NCI-H1417 treated with DMSO at 0.1 percent for 48 hours (cell line): ENCODE measurements at places on chromosomes 11 and 22.

DNA sequence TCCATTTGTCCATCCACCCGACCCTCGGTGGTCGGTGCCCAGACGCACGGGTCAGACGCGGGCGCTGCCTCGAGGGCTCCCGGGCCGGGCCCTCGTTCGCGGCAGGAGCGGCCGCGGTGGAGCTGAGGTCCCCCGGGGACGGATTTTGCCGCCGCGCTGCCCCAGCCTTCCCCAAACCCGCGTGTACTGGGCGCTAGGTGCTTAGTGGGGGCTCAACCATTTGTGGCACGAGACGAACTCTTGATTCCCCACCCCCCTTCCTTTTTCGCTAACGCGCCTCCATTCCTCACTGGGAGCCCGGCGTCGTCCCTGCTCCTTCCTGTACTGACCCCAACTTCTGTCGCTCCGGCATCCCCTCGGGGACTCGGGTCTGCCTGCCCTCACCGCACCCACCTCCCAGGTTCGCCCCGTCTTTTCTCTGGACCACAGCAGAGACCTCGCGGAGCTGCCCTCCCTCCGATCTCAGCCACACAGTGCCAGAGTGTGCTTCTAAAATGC lies 789 bp upstream of the CBX7 start:
- DNase-seq = no peak

- no peak for DNase-seq
Measured at GRCh38 chr11:76443268-76443980, 1.4 kb upstream of the EMSY start.

DNA sequence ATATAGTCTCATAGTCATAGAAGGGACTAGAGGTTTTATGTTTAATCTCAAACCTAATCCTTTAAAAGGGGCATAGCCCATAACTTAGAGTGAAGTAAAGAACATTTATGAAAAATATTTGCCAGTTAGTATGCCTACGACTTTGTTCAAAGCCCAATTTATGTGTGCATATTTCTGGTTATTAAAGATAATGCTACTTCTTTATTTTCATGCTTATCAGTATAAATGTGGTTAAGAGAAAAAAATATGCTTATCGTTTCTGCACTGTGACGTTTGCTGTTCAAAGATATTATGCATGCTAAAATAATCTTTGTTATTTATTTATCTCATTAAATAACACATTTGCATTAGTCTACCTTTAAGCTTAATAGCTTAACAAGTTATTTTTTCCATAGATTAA lies 343.9 kb downstream of the DYNC2H1 start:
- DNase-seq = no peak

DNA sequence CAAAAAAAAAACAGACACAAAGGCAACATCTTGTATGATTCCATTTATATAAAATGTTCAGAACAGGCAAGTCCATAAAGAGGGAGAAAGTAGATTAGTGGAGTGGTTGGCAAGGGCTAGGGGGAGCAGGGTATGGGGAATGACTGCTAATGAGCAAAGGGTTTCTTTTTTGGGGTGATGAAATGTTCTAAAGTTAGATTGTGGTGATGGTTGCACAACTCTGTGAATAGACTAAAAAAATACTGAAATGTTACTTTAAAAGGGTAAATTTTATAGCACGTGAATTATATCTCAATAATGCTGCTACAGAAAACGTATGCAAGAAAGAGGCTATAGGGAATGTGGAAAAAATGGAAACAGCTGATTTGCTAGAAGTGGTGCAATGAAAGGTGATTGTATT lies 155.1 kb downstream of the TENM4 start:
- no peak for DNase-seq

- DNase-seq = no peak
Measured at GRCh38 chr11:19018901-19019300, 41.6 kb downstream of the MRGPRX2 start.

DNA sequence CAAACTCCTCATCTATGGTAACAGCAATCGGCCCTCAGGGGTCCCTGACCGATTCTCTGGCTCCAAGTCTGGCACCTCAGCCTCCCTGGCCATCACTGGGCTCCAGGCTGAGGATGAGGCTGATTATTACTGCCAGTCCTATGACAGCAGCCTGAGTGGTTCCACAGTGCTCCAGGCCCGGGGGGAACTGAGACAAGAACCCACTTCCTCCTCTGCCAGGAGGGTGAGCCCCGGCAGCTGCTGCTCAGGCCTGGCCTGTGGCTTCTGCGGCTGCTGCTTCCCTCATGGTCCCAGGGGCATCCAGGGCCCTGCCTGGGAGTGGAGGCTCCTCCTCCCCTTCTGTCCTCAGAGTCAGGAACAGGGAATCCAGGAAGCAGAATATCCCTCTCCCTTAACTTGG lies 98.4 kb downstream of the ZNF280B start:
- no peak for DNase-seq

GRCh38 chr11:80520507-80520887 lies 1079.7 kb upstream of the TENM4 start:
- no peak for DNase-seq

DNA sequence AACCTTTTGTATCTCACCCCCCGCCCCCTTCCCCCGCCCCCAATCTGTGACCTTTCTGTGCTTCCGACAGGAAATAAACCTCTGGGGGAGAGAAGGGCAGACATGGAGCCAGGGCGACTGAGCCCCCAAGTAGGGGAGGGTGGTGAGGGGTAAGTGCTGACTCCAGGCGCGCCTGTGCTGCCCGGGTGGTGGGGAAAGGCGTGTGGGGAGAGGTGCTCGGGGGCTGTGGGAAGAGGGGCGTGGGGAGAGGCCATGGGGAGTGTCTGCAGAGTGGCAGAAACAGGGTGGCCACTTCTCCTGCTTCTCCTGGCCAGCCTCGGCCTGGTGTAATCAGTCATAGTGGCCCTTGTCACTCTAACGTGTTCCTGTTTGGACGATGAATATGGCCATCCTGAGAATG lies 8.0 kb downstream of the SLC16A8 start:
- no peak for DNase-seq

GRCh38 chr11:96282625-96283220 lies 60.3 kb downstream of the MAML2 start:
- DNase-seq = no peak

- no peak for DNase-seq
Measured at GRCh38 chr11:37352485-37352884, 754.4 kb upstream of the RAG2 start.

- DNase-seq = no peak
Measured at GRCh38 chr11:16960250-16960649, 54.0 kb downstream of the PLEKHA7 start.

- DNase-seq = no peak
Measured at GRCh38 chr11:60310407-60310998, 16.6 kb upstream of the MS4A6E start.

GRCh38 chr11:77093056-77093891 lies 9.4 kb upstream of the OMP start:
- no peak for DNase-seq

DNA sequence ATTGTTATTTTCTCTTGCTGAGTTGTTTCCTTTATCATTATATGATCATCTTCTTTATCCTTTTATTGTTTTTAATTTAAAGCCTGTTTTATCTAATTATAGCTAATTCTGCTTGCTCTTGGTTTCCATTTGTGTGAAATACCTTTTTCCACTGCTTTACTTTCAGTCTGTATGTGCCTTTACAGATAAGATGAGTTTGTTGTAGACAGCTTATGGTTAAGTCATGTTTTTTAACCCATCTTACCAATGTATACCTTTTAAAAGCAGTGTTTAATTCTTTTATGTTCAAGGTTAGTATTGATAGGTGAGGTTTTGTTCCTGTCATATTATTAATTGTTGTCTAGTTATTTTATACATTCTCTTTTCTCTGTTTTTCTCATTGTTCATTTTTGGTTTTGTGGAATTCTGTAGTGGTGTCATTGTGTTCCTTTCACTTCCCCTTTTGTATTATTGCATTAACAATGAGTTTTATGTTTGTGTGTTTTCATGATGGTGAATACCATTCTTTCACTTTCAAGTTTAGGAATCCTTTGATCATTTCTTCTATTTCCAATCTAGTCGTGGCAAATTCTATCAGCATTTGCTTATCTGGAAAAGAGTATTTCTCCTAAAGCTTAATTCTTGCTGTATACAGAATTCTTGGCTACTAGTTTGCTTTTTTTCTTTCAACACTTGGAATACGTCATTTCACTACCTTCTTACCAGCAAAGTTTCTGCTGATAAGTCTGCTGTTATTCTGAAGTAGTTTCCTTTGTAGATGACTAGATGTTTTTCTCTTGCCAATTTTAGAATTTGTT lies 21.8 kb downstream of the OR5AN1 start:
- no peak for DNase-seq

GRCh38 chr11:59281177-59281576 lies 68.5 kb upstream of the MPEG1 start:
- no peak for DNase-seq

- DNase-seq = no peak
Measured at GRCh38 chr11:69711822-69712801, 8.3 kb upstream of the FGF19 start.

DNA sequence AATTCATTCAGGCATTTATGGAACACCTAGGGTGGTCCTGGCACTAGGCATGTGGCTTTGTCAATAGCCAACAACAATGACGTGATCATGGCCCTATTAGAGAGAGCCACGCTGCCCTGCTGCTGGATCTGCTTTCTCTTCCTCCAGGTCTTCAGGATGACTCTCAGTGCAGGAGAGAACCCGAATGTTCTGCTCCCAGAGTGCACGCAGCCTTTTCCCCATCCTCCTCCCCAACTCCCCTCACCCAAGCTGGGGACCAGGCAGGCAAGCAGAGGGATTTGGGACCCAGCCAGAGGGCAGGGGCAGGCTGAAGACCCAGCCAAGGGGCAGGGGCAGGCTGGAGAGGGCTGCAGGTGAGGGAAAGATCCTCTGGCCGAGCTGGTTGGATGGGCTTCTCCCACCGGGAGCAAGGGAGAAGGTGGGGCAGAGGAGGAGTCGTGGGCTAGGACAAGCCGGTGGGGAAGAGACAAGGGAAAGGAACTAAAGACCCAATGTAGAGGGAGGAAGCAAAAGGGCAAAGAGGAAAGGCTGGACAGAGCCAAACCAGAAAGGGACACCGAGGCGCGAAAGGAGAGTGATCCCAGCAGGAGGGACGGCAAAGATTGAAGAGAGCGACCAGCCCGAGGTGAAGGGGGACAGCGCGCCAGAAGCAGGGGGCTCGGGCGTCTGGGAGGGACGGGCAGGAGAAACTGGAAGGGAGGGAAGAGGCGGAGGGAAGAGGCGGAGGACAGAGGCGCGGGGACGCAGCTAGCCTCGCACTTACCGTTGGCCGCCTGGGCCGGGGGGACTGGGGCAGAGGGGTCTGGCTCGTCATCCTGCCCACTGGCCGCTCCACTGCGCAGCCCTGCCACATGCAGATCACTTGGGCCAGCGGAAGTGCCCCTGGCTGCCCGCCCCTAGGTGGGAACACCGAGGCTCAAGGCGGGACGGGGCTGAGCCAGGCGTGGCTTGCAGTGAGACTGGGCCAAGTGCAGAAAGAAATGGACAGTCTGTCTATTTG lies at the start of gene KCTD14:
Gene KCTD14 (minus strand): TSS at position 880 of the 1,000 bp plus-strand sequence. CDS start 27 bp downstream, at position 853.
- DNase-seq = no peak

- DNase-seq = no peak
Measured at GRCh38 chr22:44823396-44823795, 71.0 kb downstream of the ARHGAP8 start.

DNA sequence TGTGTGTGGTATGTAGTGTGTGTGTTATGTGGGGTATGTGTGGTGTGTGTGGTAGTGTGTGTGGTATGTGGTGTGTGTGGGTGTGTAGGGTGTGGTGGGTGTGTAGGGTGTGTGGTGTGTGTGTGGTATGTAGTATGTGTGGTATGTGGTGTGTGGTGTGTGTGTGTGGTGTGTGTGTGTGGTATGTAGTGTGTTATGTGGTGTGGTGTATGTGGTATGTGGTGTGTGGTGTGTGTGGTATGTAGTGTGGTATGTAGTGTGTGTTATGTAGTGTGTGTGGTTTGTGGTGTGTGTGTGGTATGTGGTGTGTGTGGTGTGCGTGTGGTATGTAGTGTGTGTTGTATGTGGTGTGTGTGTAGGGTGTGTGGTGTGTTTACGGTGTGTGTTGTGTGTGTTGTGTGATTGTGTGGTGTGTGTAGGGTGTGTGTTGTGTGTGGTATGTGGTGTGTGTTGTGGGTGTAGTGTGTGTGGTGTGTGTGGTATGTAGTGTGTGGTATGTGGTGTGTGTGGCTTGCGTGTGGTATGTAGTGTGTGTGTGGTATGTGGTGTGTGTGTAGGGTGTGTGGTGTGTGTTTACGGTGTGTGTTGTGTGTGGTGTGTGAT lies 4.2 kb upstream of the PPP6R2 start:
- DNase-seq = no peak

- no peak for DNase-seq
Measured at GRCh38 chr11:32053151-32053888, 37.6 kb upstream of the RCN1 start.

DNA sequence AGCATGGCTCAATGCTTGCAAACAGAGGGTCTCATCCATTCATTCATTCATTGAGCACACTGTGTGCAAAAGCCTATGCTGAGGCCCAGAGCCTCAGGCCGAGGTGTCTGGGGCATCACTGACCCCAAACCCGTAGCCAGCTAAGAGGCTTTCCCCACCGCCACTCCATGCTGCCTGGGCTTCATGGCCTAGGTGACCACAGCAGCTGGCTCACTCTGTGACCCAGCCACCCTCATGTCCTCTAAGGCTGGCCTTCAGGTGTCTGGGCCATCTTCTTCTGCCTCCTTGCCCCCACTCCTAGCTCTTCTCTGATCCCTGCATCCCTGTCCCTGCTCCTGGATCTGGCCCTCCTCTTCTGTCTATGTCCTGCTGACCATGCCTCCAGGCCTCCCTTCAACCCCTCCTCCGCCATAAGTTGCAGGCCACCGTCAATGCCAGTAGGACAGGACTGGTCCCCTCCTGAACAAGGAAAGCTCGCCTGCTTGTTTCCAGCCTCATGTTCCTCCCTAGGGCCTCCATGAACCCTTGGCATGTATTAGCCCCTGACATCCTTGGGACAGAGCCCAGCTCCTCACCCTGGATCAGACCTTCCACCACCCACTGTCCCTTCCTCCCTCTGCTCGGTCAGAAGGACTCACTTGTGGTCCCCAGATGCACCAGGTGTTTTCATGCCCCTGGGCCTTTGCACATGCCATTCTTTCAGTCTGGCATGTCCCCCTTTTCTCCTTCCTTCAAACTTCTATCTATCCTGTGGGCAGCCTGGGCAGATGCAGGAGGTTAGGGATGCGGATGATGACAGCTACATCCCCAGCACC lies 92.8 kb downstream of the MYEOV start:
- no peak for DNase-seq

DNA sequence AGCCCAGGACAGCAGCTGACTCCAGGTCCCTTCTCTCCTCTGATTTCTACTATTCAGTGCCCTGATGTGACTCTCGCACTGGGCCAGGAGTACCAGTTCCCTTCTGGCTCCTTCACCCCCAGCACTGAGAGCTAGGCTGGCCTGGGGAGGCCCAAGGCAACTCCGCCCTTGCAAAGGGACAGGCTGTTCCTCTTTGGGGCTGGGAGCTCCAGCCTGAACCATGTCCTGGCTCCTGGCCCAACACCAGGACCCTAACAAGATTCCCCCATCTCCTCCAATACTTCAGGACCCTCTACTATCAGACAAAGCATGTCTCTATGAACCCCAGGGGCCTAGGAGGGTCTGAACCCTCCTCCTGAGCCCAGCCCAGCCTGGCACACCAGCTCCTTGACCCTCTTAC lies 12.5 kb downstream of the CREB3L1 start:
- no peak for DNase-seq

- DNase-seq = no peak
Measured at GRCh38 chr22:17869285-17870096, 95.2 kb upstream of the BID start.

- no peak for DNase-seq
Measured at GRCh38 chr11:119378851-119379465, 2.5 kb downstream of the USP2 start.
